ENCODE measurements at places on chromosomes 3 and 15.

GRCh38 chr3:52004906-52005395 is 9.3 kb upstream of the RPL29 start:
- no peak for DNase-seq

GRCh38 chr3:15440891-15441290 is 13.5 kb downstream of the EAF1 start:
- peak; percentile 80 for DNase-seq

DNA sequence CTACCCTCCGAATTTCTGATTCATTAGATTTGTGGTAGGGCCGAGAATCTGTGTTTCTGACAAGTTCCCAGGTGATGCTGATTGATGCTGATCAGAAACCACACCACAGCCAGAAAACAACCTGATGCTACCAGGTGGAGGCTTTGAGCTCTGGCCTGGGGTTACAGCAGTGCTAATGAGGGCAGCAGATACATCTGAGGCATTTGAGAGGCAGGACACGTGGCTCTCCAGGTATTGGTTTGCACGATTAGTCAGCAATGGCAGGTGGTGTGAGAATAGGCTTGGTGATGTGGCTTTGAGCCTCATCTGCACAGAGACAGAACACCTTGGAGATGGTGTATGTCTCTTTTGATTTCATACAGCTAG is 78.8 kb upstream of the THBS1 start:
- DNase-seq = no peak

DNA sequence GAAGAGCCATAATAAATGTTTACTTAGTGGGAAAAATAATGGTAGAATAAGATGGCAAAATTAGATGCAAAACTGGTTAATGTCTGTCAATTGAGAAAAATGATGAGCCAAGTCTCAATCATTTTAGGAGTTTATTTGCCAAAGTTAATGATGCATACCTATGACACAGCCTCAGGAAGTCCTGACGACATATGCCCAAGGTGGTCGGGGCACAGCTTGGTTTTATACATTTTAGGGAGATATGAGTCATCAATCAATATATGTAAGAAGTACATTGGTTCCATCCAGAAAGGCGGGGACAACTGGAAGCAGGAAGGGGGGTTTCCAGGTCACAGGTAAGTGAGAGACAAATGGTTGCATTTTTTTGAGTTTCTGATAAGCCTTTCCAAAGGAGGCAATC is 31.5 kb downstream of the CLEC3B start:
- DNase-seq = no peak

DNA sequence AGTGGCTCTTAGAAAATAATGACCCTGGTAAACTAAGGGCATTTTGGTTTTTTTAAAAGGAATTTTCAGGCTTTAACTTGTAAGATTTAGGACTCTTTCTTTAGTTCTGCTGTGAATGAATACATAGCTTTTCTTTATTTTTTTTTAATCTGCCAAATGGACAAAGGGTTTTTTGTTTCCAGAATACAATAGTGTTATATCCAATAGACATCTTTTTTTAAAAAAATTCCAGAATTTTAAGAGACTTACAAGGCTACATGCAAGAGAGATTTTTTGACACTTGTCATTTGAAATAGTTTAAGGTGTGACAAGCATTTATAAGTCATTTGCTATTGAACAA is 38.1 kb downstream of the SETMAR start:
- DNase-seq = no peak

DNA sequence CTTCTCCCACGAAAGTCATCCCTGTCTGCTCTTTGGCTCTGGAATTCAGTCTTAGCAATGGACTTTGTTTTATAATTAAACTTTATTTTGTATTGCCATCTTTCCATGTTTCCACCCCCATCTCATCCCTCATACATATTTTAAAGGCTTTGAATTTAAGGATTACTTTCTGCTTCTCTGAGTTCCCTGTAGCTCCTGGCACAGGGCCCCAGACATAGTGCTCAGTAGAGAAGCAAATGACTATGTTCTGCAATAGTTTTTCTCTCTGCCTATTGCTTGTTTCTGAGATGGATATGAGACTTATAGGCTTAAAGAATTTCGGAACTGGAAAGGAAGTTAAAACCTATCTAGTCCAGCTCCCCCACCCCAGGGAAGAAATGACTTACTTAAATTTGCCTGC is 197.0 kb downstream of the LPP start:
- no peak for DNase-seq

GRCh38 chr3:20853890-20854289 is 667.9 kb upstream of the SGO1 start:
- DNase-seq = no peak

GRCh38 chr15:76310475-76311099 is 682 bp downstream of the ETFA start:
- DNase-seq = peak; percentile 6

- no peak for DNase-seq
Observed at GRCh38 chr15:68012911-68013310, 41.2 kb upstream of the PIAS1 start.

GRCh38 chr3:87674397-87675161 is 384.2 kb downstream of the CGGBP1 start:
- no peak for DNase-seq

- no peak for DNase-seq
Observed at GRCh38 chr3:193520738-193521137, 34.0 kb downstream of the ATP13A4 start.

- DNase-seq = no peak
Observed at GRCh38 chr3:139794469-139795265, 116.9 kb upstream of the NMNAT3 start.

GRCh38 chr3:147423537-147423797 is 14.3 kb downstream of the ZIC1 start:
- DNase-seq = no peak

DNA sequence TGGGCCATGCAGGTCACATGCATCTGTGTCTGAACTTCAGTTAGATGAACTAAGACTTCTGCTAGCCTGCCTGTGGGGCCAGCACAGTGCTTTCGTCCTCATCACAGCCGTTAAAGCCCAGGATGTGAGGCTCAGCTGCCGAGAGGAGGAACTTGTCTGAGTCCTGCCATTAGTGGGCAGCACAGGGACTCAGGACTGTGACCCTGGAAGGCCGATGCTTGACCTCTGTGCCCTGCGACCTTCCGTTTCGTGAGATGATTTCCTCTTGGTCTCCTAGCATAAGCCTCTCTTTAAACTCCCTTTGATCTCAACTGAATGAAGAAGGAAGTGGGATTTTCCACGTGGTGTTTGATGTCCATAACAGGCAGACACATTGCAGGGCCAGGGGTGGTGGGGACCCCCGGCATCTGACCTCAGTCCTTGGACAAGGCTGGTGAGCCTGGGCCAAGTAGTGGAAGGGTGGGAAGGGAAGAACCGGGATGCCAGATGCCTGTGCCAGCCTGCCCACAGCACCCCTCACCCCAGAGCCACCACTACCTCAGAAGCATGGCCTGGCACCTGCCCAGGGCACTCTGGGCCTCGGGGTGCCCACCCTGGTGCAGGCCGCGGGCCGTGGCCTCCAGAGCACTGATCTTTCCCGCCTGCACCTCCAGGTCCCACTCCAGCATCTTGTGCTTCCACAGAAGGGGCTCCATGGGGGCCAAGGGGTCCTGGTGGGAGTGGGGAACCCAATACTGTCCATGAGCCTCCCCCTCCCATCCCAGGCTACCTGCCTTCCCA is 21.6 kb downstream of the PLA2G4B start:
- DNase-seq = no peak

DNA sequence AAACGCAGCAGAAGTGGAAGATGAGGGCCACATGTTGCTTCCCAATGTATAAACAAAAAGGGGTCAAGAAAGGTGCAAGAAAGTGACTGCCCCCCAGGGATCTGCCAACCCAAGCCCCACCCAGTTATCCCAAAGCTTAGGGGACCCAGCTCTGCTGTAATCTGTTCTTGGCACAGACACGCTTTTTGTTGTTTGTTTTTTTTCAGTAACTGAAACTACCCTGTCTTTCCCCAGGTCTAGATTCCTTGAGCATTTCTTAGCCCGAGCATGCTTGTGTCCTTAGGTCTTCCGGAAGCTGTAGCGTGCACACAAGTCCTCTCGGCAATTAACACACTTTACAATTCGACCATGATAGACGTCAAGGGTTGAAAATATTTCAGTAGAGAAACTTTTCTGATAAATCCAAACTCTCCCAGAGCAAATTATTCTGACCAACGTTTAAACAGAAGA is 8.5 kb upstream of the PPARG start:
- DNase-seq = no peak

- no peak for DNase-seq
Observed at GRCh38 chr3:152149832-152150231, 118.9 kb upstream of the MBNL1 start.

- DNase-seq = no peak
Observed at GRCh38 chr3:74053970-74054516, 429.3 kb upstream of the PDZRN3 start.

DNA sequence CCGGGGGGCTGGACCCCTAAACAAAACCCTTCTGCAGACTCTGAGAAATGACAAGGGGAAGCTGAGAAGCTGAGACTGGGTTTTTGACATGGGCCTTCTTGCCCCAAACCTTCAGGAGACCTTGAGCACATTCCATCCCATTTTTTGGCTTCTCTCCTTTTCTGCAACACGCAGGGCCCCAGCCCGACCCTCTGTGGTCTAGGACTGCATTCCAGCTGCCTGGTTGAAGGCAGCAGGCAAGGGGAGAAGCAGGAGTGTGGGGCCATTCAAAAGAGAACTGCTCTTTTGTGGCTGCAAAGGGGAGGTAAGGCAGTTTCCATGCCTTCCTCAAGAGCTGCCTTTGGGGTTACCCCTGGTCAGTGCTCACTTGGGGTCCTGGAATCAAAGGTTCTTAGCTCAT is 263.0 kb downstream of the TLE3 start:
- DNase-seq = no peak

- no peak for DNase-seq
Observed at GRCh38 chr3:3086239-3086638, 23.9 kb downstream of the IL5RA start.

DNA sequence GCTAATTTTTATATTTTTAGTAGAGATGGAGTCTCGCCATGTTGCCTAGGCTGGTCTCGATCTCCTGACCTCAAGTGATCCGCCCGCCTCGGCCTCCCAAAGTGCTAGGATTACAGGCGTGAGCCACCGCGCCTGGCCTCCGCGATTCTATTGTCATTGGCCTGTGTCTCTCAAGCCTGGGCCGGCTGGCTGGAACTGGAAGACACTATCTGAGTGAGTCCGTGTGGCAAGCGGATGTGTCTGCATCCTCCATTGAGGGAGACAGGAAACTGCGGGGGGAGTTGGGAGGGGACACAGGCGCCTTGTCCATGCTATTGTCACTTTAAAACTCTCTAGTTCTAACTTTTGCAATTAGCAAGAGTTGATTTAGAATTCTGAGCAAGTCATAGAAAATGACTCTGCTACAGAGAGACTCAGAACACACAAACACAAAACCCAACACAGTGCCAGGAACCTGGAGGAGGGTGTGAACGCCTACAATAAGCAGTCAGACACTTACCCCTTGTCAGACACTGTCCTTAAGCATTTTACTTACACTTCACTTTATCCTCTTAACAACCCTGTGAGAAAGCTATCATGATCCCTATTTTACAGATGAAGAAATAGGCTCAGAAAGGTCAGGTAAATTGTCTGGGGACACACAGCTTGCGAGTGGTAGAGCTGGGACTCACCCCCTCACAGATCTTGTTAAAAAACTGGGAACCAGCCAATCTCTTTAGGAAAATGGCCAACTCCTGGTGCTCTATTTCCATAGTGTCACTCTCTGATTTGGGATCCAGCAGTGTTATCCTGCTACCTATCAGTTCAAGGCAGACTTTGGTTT is 38.7 kb downstream of the ANP32A start:
- no peak for DNase-seq

Data from stromal cell of bone marrow (primary cell).